Peyer's patch (tissue), 4 donors: ENCODE measurements at places on chromosomes 6 and 20. TPM values are rescaled to one million over a fixed set of nuclear protein-coding genes. Genes with fewer than 3 reads are reported as not detected.

- no peak for DNase-seq
Measured at GRCh38 chr20:16187956-16188616, 385.2 kb downstream of the KIF16B start.

Gene IP6K3
- 1.3 TPM for total RNA-seq

Gene TXLNB
- total RNA-seq: 1.0 TPM

- no peak for DNase-seq
Measured at GRCh38 chr6:144353871-144354314, 68.8 kb downstream of the UTRN start.

Gene EEF1A2
- total RNA-seq: 1.0 TPM

Gene AAR2
- total RNA-seq: 28.9 TPM

DNA sequence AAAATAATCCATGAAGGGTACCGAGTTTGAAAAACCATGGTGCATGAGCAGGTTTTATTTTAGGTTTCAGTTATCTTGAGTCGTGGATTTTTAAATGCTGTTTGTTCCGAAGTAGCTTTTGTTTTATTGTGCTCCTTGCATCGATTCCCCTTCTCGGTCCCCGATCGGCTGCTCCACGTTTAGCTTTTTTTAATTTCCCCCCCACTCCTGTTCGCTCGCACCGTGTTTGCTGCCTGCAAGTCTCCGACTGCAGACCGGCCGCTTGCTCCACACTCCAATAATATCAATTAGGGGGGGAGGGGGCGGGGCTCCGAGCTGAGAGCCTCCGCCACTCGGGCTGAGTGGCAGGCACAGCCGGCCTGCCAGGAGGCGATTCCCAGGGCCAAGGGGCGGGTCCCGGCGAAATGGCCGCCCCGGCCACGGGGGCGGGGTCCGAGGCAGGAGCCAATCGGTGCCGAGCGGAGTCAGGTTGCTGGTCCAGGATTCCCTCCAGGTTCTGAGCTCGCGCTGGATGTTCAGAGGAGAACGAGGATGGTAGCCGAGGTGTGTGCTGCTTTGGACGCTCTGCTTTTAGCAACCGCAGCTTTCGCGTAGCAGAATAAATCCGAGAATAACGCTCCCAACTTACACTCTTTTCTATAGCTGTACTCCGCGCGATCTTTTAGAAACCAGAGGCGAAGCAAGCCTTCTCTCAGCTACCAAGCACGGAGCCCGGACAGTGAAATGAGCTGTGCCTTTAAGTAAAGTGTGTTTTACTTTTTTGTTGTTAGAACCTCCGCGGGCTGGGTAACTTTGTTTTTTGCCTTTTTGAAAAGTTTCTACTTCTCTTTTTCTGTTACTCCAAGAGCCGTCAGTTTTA is at the start of gene EPHA7:
TSS of gene EPHA7 (minus strand) at position 256 of the 859 bp plus-strand sequence. CDS start at position 38, 218 bp downstream.
- peak; percentile 39 for DNase-seq

DNA sequence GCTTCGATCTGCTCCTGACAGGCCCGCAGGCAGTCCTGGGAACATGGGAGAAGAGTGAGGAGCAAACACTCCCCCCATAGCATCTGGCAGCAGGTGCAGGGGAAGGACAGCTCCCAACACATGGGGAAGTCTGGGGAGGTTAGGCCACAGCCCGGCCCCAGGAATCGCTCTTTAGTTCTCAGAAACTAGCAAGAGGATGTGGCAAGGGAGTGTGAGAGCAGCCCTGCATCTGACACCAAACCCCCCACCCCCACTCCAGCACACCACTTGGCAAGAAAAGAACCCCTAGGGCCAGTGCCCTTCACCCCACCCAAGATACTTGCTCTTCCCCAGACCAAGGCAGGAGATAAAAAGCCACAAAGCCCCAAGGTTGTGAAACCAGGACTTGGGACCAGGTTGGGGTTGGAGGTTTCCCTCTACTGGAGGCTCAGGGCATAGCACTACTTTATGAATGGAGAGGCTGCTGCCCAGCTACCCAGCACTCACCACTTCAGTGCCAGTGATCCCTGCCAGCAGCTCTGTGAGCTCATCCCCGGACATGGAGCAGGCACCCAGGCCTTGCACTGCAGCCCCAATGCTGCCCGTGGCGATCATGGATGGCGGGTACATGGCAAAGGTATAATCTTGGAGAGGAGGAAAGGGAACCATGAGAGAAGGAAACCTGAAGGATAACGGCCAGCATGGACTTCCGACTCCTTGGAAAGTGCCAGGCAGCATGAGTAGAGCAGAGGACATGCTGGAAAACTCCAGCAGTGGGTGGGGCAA is 5.4 kb downstream of the CCND3 start:
- DNase-seq: peak; percentile 51

DNA sequence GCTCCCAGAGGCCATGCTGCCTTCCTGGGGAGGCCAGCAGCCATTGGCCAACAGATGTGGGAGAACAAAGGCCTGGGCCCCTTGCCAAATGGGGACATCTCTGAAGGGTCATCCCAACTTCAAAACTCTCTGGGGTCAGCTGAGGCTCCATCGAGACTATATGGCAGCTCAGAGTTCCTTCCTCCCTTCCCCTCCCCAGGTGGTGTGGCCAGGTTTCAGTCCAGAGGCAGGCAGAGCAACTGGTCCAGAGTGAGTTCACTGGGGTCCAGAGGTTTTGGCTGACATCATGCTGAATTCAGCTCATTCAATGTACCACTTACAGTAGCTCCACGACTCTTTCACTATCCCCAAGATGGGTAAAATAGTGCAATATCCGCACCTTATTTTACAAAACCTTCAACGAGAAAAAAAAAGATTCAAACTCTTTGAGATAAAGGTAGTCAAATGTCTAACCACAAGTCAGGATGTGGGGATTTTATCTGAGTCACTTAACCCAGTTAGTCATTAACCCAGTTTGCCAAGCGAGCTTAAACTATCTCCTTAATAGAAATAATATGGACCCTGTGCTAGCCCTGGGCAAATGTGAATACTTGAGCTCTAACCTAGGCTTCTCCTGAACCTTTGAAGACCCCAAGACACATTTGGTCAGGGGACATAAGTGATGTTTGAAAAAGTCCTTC is 108.4 kb upstream of the PLEKHG1 start:
- no peak for DNase-seq

DNA sequence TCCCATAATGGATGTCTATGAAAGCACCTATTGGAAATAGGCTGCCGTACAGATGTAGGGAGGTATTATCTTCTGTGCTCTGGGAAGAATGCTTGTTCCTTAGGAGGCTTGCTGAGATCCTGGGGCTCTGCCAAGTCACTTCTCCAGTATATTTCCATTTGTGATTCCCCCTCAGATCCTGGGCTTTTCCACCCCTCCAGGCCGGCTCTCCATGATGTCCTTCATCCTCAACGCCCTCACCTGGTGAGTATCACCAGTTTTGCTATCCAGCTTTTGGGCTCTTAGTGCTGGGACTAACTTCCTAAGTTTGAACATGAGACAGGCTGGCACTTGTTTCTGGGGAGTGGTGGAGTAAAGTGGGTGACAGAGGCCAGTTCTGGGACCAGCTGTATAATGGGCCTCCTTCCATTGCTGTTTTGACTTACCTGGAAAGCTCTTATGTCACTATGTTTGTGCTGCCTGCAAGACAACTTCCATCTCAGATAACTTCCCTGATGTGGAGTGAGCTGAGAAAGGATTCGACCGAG is 2.6 kb downstream of the SYS1 start:
- no peak for DNase-seq

Gene LGSN
- not detected for total RNA-seq

DNA sequence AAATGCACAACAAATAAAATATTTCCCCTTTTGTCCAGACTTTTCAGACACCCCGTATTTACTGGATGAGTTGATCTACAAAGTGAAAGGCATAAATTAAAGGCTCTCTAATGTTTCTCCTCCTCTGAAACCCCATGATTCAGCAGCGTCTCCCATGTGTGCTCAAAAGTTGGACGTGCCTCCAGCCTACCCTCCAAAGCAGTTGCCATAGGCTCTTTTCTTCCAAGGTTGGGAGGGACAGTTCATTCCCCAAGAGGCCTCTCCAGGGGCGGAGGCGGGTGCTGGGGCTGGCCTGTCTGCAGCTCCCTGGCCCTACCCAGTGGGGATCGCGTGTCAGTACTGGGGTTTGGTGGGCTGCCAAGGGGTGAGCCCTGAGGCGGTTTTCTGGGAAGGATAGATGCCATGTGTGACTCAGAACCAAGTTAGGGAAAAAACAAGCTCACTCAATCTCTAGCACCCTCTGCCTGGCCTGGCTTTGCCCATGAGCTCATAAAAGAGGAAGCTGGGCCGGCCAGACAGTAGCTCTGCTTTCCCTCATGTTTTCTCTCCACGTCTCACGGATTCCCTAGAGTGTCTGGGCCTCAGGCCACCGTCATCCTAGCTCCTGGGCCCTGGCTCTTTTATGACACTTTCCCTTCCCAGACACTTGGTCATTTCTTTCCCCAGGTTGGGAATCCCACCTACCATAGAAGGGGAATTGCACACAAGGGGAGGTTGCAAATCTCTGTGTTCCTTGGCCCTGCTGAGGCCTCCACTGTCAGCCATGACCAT is 8.0 kb upstream of the IER3 start:
- DNase-seq: peak; percentile 41

GRCh38 chr20:20363799-20364592 is 3.9 kb upstream of the INSM1 start:
- DNase-seq: no peak

Gene DEFB132
- not detected for total RNA-seq

Gene BPIFB4
- not detected for total RNA-seq

Gene PHACTR1
- total RNA-seq: 19.0 TPM

Gene CALHM4
- not detected for total RNA-seq

DNA sequence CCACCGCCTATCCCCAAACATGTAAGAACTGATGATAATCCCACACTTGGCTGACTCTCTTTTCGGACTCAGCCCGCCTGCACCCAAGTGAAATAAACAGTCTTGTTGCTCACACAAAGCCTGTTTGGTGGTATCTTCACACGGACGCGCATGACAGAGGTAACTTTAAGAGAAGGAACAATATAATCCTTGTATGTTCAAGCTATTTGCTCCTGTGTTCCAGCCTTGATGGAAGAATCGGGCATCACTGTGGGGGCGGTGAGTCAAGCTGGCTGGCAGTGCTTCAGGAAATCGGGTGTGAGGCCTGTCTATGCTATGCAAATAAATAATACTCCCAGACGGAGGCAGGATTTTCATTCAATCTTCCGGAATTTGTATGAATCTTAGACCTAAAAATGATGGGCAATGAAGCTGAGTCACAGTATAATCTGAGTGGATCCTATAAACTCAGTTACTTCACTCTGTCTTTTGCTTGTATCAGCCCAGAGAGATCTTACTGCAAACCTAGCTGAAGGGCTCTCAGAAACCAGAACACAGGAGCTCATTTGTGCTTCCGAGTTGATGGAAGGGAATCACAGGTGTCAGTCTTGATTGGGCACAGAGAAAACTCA is 45.2 kb upstream of the NT5E start:
- peak; percentile 58 for DNase-seq

- no peak for DNase-seq
Measured at GRCh38 chr20:59043698-59044097, 1.1 kb upstream of the PRELID3B start.

- no peak for DNase-seq
Measured at GRCh38 chr6:4611429-4612129, 164.6 kb upstream of the CDYL start.

- DNase-seq: no peak
Measured at GRCh38 chr6:34318499-34319470, 70.0 kb upstream of the SMIM29 start.

GRCh38 chr6:87146363-87146762 is 9.0 kb upstream of the ZNF292 start:
- DNase-seq: no peak

Gene LINC00237
- total RNA-seq: not detected

- no peak for DNase-seq
Measured at GRCh38 chr6:87756858-87757257, 54.8 kb upstream of the AKIRIN2 start.

Gene KIAA1755
- total RNA-seq: 0.80 TPM

DNA sequence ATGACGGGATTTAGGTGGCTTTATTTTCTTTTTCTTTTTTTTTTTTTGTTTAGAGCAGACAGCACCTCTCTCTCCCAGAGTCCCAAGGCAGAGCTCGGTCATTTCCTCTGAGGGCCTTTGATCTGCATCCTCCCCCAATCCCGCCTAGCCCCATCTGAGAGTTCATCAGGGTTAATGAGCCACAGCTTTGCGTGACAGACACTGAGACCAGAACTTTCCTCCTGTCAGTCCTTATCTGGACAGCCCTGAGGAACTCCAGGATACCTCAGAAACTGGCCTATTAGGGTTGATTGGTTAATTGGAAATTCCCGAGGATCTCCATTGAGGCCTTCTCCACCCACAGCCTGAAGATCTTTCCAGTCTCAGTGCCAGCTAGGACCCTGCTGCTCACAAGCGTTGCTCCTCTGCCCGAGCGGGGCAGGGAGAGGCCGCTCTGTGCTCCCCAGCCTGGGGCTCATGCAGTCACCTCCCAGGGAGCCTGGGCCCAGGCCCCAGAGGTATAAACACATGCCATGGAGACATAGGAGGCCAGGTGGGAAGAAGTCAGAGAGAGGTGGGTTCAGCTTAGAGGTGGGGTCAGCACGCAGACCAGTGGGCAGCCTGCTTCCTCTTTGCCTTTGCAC is 1.4 kb upstream of the LRRN4 start:
- no peak for DNase-seq

Gene SLC17A1
- total RNA-seq: not detected

DNA sequence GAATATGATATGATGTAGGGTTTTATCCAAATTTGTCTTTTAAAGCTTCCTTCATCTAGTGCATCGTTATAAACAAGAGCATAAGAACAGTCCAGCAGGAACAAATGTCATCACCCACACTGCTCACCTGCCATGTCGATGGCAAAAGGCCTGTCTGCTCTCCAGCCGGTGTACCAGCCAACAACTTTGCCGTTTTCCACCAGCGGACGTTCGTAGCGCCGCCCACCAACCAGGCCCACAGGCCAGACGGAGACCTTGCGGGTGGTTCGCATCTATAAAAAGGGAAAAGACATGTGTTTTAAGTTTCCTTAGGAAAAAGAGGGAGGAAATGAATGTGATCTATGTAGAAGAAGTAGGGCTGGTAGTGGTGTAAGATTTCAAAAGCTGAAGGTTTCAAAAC is 62.9 kb downstream of the B3GAT2 start:
- DNase-seq: no peak

DNA sequence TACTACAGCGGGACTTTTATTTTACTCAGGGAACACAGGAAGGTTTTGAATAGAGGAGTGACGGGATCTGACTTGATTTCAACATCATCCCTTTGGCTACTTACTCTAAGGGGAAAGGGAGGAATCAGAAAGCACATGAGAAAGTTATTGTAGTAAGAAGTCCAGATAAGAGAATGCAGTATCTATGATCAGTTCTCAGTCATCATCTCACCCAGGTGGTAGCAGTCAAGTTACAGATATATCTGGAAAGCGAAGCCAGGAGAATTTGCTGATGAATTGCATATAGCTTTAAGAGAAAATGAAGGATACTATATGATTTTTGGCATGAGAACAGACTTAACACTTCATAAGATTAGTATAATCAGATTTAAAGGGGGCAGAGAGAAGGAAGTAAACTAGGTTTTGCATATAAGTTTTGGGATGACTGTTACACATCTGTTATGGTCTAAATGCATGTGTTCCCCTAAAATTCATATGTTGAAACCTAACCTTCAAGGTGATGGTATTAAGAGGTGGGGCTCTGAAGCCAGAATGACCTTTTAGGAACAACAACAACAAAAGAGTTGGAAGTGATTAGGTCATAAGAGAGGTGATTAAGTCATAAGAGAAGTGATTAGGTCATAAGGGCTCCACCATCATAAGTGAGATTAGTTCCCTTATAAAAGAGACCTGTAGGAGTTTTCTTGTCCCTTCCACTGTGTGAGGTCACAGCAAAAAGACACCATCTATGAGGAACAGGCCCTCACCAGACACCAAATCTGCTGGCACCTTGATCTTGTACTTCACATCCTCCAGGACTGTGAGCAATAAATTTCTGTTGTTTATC is 6.7 kb downstream of the RAD21L1 start:
- no peak for DNase-seq

Gene LY6G6F
- not detected for total RNA-seq

- DNase-seq: no peak
Measured at GRCh38 chr6:1945235-1945832, 300.1 kb downstream of the GMDS start.

Gene COL20A1
- total RNA-seq: not detected
